ENCODE measurements at places on chromosomes 1 and 21.

GRCh38 chr1:24954631-24955030 is 24.6 kb upstream of the RUNX3 start:
- DNase-seq: no peak

DNA sequence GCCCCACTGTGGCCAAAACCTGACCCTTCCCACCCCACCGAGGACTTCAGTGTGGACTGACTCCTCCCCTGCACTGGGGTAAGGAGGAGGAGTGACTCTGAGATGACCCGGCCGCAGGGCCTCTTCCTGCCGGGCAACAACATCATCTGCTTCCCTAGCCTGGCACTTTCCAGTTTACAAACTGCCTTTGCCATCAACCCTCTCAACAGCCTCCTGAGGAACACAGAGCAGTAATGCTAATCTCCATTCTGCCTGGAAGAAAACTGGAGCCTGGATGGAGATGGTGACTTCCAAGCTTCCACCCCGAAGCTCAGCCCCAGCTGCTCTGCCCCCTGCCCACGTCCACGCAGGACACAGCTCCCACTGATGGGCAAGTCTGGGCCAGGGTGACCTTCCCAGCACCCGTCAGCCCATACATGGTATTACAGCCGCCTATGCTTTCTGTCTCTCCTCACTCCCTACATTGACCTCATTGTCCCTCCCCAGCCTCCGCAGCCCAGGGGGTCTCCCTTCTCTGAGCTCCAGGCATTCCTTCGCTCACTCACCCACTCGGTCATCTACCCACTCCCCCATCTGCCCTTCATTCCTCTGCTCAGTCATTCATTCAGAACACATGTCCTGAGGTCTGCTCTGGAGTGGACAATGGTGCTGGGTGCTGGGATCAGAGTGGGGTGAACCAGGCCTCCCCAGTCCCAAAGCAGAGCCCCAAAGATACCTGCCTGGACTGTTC is 34.2 kb downstream of the RAP1GAP start:
- DNase-seq: no peak

- DNase-seq: no peak
These were observed 38.5 kb upstream of the TRAPPC10 start for GRCh38 chr21:43973634-43973955.

GRCh38 chr1:185229981-185230380 is 73.0 kb downstream of the SWT1 start:
- no peak for DNase-seq

- DNase-seq: peak; percentile 31
These were observed 201.0 kb upstream of the PTBP2 start for GRCh38 chr1:96520579-96520947.

GRCh38 chr1:90346757-90347156 is 351.8 kb downstream of the ZNF326 start:
- DNase-seq: no peak

- no peak for DNase-seq
These were observed 29.4 kb downstream of the JAK1 start for GRCh38 chr1:64936956-64937355.
